ENCODE measurements at places on chromosomes 4 and X.

- DNase-seq = no peak
These were observed 94.8 kb downstream of the MID1 start for GRCh38 chrX:10525381-10526120.

GRCh38 chr4:176788248-176788647 is 4.5 kb downstream of the VEGFC start:
- no peak for DNase-seq

DNA sequence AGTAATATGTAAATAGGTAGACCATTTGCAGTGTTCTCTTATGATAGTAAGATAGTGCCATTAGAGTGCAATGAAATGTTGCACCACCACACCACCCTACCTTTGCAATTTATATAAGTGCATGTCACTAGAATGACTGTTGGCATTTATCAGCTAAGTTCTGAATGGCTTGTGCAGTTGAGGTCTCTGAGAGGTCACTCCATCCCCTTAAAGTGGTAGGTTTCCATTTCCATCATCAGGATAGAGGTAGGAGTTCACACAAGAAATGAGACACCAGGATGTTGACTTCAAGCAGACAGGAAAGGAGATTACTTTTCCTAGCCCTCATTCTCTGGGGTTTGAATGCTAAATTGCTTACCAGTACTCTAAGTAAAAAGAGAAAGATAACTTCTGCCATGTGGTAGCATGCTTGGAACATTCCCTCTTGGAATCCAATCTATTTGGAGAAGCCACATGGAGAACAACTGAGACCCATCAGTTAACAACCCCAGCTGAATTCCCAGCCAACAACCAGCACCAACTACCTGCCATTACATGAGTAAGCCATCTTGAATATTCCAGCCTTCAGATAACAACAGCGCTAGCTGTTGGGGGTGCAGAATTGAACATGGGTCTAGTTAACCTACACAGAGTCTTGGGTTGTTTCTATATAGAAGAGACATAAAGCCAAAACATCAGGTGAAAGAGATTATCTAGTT is 6.7 kb upstream of the LRBA start:
- no peak for DNase-seq

GRCh38 chrX:118756101-118756500 is 28.7 kb downstream of the IL13RA1 start:
- no peak for DNase-seq

- no peak for DNase-seq
These were observed 349.6 kb downstream of the GPAT3 start for GRCh38 chr4:83885256-83886182.

- no peak for DNase-seq
These were observed 44.0 kb downstream of the ABLIM2 start for GRCh38 chr4:8114456-8115202.

Measured in islet precursor cell (in vitro differentiated cells).